ENCODE measurements at places on chromosomes 7 and 10.

GRCh38 chr7:32427769-32428291 is 62.4 kb downstream of the LSM5 start:
- H3K4me1 ChIP-seq = no peaks in the 10 kb centered on the region
- H3K36me3 ChIP-seq = no peaks in the 10 kb centered on the region
- H3K27ac ChIP-seq = no peak overlapping the region

- peaks cover 46% of the 10 kb centered on the region for H3K27me3 ChIP-seq
- no peaks in the 10 kb centered on the region for H3K36me3 ChIP-seq
- ATAC-seq = no peak
- no peak overlapping the region for H3K27ac ChIP-seq
Observed at GRCh38 chr7:156989766-156990535, 20.5 kb downstream of the MNX1 start.

DNA sequence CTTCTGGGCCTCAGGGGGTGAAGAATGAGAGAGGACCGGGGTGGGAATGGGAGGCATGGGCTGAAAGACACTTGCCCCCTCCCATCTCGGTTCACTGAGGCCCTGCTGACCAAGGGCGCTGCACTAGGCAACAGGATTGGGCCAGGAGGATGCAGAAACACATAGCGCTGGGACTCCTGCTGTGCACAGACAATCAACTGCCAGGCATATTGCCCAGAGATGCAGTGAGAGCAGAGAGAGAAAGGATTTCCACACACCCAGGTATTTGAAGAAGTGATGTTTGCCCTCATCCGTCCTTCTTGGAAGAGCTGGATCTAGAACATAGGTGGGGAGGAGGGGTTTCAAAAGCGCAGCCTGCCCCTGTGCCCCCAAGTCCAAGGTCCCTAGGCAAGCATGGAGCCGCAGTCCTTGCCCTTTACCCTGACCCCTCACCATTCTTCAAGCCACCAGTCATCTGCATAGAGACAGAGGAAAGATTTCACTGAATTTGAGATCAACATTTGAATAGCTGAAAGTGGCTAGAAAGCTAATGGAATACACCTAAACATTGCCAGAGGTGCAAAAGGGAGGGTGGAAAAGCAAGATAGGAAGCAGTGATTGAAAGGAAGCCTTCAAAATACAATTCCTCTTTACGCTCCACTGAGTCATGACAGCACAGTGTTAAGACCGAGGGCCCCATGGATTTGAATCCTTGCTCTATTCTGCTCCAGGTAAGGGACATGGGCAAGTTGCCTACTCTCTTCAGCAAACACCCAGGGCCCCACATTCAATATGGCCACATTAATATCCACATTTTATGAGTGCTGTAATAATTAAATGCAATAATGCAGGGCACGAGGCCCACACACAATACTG is 44.2 kb upstream of the TNS3 start:
- H3K4me1 ChIP-seq = peaks cover 70% of the 10 kb centered on the region
- peak overlapping the region; percentile 7 for H3K27ac ChIP-seq
- no peaks in the 10 kb centered on the region for H3K27me3 ChIP-seq
- no peaks in the 10 kb centered on the region for H3K36me3 ChIP-seq
- no peak for ATAC-seq

DNA sequence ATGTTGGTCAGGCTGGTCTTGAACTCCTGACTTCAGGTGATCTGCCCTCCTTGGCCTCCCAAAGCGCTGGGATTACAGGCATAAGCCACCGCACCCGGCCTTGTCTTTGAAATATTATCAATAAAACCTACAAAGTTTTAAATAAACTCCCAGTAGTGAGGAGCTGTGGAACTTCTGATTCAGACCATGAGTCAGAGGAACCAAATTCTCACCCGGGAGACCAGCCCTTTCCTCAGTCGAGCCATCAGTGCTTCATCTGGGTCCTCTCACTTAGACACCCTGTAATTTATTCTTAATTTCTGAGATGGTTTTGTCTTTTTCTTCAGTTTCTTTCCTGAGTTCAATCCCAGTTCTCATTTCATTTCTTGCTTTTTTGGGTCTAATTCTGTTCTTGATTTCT is 68.6 kb downstream of the DYNC2I1 start:
- H3K36me3 ChIP-seq = peaks cover 52% of the 10 kb centered on the region
- no peak overlapping the region for H3K4me3 ChIP-seq
- no peaks in the 10 kb centered on the region for H3K27me3 ChIP-seq
- H3K27ac ChIP-seq = no peak overlapping the region

GRCh38 chr7:98186452-98187137 is 24.6 kb upstream of the BHLHA15 start:
- peaks cover 45% of the 10 kb centered on the region for H3K36me3 ChIP-seq
- H3K27me3 ChIP-seq = peaks cover 9% of the 10 kb centered on the region
- H3K4me3 ChIP-seq = no peak overlapping the region
- no peak overlapping the region for H3K27ac ChIP-seq
